ENCODE measurements at places on chromosomes 1 and 21.
A peak's percentile ranks its signal among the peaks of the same experiment; 100 is the strongest.

- no peak for DNase-seq
Measured at GRCh38 chr1:110601332-110601731, 4.8 kb downstream of the KCNA2 start.

GRCh38 chr1:84541679-84542078 is 32.6 kb downstream of the CTBS start:
- DNase-seq, result no peak

DNA sequence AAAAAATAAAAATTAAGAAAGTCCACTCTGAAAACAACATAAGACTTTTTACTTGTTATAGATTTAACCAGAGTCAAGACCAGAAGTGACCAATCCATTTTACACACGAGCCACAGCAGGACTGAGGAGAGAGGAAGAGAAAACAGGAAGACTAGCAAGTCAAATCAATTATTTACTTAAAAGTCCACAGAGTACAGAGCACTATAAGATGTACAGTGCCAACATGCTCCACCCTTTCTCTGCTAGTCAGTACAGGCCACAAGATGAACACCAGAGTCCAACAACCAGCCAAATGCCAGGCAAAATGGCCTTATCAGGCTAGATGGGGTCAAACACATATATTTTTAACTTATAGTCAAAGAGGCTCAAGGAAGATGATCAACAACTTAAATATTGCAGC is 19.5 kb downstream of the LUZP1 start:
- no peak for DNase-seq

- no peak for DNase-seq
Measured at GRCh38 chr1:10519016-10519417, 44.3 kb downstream of the PEX14 start.

GRCh38 chr21:44571844-44572782 is 1.4 kb upstream of the KRTAP10-4 start:
- DNase-seq, result no peak

DNA sequence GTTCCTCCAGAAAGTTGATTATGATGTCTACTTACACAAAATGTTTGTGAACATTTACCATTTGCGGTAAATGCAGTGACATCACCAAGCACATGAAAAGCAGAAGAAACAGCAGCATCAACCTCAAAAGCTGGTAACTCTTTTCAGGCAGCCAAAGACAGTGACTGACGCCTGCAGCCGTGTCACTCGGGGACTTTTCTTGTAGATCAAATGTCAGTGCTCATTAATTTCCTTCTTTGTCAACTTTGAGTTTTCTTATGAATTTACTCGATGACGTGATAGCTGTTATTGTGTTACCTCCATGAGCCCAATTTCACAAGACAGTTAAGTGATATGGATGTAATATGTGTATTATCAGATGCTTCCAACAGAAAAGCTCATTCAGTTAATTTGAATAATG is 92.5 kb downstream of the RIPK4 start:
- no peak for DNase-seq

- no peak for DNase-seq
Measured at GRCh38 chr1:167943541-167943940, 6.7 kb upstream of the MPC2 start.

DNA sequence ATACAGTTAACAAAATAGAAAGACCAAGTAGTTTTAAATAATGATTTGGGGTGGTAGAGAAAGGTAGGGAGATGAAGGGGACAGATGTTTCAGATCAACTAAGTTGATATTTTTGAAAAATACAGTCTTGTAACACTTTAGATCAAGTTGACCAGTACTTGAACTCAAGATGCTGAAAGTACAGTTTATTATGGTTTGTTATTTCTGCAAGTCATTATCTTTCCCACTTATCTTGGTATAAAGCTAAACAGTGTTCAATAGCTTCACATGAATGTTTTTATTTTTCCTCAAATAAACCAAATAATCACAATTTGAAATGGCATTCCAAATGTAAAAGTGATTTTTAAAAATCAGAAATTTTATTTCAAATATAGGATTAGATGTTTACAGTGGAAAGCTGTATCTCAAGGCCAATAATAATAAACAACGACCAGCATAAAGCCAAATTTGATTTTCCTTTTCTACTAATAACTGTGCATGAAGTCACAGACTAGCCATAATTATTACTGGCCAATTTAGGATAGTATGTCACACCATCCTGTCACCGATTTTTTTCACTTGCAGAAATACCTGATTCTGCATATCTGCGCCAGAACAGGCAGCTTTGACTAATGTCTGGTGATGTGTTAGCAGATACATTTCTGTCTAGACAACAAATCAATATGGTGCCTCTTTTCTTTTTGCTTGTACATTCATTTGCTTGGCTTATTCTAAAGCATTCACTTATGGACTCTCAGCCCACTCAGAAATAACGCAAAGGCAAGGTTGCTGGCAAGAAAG is 320.2 kb downstream of the TM2D1 start:
- DNase-seq, result no peak

DNA sequence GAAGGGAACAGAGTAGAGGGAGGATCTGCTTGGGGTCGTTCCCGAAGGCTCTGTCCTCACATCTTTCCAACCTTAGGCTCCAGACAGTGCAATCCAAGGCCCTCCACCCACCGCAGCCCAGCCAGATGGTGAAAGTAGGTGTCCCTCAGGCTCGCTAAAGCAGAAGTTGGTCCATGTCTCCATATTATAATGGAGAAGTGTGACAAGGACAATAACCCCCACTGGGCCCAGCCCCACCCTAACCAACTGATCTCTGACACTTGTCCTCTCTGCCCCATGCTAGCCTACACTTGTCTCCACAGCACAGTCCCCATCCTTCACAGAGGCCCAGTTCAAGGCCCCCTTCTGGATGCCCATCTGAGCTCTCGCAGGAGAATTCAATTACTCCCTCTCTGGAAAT is 48.7 kb downstream of the DMAP1 start:
- DNase-seq, result no peak

- DNase-seq, result no peak
Measured at GRCh38 chr1:86176226-86176625, 19.7 kb upstream of the COL24A1 start.

GRCh38 chr1:109247401-109248365 is 1.7 kb upstream of the CELSR2 start:
- DNase-seq, result no peak

DNA sequence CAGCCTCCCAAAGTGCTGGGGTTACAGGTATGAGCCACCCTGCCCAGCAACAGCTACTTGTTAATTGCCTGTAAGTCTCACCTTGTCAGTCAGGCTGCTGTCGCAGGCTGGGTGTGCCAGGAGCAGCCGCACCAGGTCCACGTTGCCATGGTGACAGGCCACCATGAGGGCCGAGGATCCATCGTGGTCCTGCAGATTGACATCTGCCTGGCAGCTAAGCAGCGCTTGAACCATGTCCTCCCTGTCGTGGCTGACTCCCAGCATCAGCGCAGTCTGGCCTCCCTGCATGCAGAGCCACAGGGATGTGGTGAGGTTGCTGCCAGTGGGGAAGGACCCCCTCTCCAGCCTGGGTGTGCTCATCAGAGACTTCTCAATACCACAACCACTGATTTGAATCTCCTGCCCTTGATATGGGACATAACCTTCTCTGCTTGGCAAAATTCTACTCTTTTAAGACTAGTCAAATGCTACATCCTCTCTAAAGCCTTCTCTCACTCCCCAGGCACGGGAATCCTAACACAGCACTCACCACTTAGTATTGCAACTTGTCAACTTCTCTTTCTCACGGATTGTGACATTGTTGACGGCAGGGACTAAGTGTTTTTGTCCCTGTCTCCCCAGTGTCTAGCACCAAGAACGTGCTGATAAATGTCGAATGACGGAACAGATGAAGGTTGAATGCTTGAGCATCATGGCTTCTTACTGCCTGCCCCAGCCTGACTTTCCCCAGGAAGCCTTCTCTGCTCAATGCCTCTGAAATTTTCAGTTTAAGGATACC is 52.9 kb downstream of the L1TD1 start:
- no peak for DNase-seq

DNA sequence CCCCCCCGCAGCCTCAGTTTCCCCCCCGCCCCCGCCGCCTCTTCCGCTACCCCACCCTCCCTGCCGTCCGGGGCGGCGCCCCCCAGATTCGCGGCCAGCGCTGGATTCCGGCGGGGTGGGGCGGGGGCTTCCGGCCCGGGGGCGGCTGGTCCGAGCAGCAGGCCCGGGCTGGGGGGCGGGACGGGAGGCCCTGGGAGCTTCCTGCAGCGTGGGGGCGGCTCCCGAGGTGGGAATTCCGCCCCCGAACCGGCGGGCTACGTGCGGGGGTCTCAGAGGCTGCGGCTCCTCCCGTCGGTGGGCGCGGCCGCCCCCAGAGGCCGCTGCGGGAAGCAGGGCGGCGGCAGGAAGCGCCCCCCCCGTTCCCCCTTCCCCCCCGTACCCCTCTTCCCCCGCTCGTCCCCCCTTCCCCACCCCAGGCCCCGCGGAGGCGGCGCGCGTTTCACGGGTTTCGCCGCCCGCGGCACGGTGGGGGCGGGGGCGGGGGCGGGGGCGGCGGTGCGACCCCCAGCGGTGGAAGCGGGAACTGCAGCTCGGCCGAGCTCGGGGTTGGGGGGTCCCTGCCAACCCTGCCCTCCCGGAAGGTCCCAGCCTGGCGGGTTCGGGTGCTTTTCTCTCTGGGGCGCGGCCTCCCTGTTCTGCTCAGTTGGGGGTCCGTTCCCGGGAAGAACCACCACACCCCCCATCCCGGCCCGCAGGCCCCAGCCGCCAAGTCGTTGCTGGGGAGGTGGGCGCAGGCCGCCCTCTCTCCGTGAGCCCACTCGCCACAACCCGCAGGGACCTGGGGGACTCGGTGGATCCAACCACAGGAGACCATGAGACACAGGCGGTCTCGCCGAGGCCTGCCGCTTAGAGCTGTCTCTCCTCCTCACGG is 76.3 kb downstream of the MORN1 start:
- DNase-seq, result peak; percentile 54

DNA sequence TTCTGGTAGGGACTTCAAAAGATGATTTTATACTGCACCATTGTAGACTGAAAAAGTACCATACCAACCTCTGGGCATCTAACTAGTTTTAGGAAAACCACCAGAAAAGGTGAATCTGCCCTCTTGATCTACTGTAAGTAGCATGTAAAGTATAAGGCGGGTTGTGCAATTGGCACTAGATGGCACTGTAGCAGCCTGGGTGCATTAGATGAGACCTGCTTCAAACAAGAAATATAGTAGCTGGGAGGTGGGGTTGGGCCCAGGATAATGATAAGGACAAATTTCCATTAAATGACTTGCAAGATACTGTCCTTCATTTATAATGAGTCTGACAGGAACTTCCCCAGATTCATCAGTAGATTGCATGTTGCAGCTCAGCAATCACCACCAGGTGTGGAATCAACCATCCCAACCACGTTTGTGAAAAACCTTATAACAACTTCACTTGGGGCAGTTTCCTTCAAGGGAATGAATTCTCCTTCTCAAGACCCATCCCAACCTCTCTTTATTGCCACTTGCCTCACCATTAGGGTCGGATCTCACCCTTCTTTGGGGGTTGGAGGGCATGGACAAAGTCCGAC is 37.3 kb upstream of the IL10 start:
- DNase-seq, result no peak

- DNase-seq, result no peak
Measured at GRCh38 chr1:39409055-39409816, 82.2 kb upstream of the BMP8A start.

DNA sequence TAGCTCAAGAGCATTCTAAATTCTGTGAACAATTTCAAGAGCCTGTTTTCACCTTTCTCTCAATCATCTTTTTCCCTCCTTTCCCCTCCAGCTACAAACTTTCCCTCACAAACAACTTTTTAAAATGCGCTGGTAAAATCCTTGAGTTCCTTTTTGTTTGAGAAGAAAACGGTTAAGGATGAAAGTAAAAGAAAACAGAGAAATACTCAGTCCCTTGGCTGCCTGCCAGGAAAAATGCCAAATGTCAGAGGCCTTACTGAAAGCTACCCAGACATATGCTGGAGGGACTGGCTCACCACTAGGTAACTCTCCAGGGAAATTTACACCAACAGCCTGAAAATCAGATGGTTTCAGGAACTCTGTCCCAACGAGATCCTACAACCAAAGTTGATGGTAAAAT is 11.0 kb upstream of the SERBP1 start:
- DNase-seq, result peak; percentile 27

DNA sequence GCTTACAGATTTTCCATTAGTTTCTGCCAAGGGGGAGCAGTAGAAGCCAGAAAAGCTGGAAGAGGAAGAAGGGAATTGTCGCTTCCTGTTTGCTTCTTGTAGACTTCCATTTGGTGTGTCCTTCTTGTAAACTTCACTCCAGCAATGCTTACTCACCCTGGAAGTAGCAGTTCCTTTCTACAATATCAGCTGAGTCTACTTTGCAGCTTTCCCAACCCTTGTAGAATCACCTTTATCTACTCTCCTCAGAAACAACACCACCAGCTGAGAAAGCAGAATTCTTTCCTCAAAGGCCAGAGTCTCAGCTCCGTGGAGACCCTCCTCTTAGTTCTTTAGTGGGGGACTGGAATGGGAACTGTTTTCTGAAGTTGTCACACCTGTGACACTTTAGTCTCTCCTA is 1136.7 kb upstream of the TMPRSS15 start:
- DNase-seq, result no peak

DNA sequence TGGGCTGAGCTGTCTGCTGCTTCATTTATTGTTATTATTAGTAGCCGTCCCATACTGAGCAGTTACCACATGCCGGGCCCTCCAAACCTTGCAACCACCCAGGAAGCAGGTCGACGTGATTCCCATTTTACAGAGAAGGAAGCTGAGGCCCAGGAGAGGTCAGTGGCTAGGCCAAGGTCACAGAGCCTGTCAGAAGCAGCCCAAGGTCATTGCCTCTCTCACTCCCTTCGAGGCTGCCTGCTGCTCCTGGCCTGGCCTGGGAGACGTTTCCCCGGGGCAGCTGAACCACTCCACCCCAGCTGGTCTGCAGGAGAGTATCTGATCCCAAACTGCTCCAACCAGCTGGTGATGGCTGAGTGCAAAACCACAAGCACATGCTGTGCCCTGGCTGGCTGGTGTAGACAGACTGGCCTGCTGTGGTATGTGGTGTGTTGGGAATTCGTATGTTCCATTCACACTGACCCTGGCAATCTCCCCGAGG is 6.5 kb downstream of the PADI4 start:
- DNase-seq, result no peak

DNA sequence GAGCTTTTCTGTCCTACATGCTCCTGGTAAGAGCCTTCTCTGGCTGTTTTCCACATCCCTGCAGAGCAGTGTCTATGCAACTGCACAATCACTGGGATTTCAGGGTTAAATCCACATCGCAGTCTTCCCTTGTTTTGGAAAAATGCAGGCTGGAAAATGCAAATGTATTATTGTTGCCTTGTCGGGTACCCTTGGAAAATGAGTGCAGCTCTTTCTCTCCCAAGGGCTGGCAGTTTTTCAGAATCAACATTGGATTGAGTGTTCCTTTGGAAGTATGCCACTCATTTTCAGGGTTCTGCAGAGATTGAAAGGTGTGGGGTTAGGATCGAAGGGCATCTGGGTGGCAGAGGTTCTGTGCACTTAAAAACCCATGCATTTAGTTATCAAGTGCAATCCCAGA is 3.2 kb downstream of the NOS1AP start:
- DNase-seq, result no peak

DNA sequence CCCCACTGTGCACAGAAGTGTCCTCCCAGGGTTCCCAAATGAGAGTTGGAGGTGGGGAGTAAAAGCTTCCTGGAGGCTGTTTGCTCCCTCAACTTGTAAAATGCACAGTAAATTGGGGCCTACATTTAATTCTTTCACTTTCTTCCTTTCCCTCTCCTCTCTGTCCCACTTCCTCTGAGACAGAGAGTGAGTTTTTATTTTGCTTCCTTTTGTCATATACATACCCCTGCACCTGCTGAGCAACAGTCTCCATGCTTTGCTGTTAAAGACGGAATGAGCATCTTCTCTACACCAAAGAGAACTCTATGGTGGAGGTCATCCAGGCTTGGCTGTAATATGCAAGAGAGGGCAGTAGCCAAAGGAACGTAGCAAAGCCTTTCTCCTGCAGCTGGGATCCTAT is 79.3 kb upstream of the VAV3 start:
- DNase-seq, result no peak
